ENCODE measurements at places on chromosomes 13 and 19. TPM values are rescaled to one million over a fixed set of nuclear protein-coding genes. Genes with fewer than 3 reads are reported as not detected.

- H3K4me1 ChIP-seq = peaks cover 5% of the 10 kb centered on the region
- H3K27ac ChIP-seq = no peak overlapping the region
- H3K27me3 ChIP-seq = no peaks in the 10 kb centered on the region
- H3K36me3 ChIP-seq = peaks cover 5% of the 10 kb centered on the region
- H3K4me3 ChIP-seq = no peak overlapping the region
Observed at GRCh38 chr19:45539459-45539858, 32.2 kb downstream of the VASP start.

GRCh38 chr13:23979361-23980159 is 82.3 kb upstream of the C1QTNF9B start:
- peaks cover 13% of the 10 kb centered on the region for H3K4me1 ChIP-seq
- no peaks in the 10 kb centered on the region for H3K36me3 ChIP-seq
- peak; percentile 44 for DNase-seq
- peak overlapping the region; percentile 31 for H3K27ac ChIP-seq

DNA sequence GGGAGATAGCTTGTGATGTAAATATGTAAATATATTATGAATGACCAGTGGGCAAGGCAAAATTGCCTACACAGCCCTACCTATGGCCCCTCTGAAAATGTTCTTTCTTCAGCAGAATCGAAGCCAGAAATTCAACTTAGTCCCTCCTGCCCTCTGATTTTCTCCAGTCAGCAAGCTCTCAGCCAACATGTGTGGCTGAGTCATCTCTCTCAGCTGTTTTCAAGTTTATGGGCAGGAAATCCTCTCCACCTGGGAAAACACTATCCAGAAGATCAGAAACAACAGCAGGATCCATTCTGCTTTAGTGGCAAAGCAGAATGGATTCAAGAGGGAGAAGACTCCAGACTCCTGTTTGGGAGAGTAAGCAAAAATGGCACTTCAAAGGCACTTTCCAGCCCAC is 8.9 kb upstream of the ZNF527 start:
- DNase-seq = no peak
- H3K4me3 ChIP-seq = no peak overlapping the region
- H3K36me3 ChIP-seq = peaks cover 87% of the 10 kb centered on the region

GRCh38 chr19:4052114-4052992 is 14.3 kb downstream of the ZBTB7A start:
- H3K27ac ChIP-seq = peak overlapping the region; percentile 52
- no peak for DNase-seq
- H3K4me1 ChIP-seq = peaks cover 21% of the 10 kb centered on the region

GRCh38 chr19:13260883-13261653 is 110.9 kb downstream of the IER2 start:
- H3K36me3 ChIP-seq = peaks cover 6% of the 10 kb centered on the region
- peak overlapping the region; percentile 88 for H3K27ac ChIP-seq
- peak overlapping the region; percentile 42 for H3K4me3 ChIP-seq
- H3K4me1 ChIP-seq = peaks cover 16% of the 10 kb centered on the region
- DNase-seq = peak; percentile 46
- peaks cover 30% of the 10 kb centered on the region for H3K27me3 ChIP-seq

DNA sequence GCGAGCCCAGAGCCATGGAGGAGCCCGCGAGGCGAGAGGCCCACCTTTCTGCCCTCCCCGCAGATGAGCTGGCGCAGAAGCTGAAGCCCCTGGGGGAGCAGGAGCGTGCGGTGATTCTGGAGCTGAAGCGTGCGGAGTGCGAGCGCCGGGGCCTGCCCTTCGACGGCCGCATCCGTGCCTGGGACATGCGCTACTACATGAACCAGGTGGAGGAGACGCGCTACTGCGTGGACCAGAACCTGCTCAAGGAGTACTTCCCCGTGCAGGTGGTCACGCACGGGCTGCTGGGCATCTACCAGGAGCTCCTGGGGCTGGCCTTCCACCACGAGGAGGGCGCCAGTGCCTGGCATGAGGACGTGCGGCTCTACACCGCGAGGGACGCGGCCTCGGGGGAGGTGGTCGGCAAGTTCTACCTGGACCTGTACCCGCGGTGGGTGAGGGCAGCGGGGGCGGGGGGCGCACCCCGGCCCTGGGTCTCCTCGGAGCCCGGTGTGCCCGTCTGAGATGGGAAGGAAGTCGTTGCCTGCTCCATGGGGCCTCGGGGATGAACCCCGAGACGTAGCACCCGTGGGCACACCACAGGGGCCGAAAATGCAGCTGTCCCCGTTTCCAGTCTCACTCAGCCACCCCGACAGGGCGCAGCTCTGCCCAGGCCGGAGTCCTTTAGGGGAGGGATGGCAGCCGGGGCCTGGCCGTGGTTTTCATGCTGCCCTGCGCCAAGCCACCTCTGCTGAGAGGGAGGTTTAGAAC is 12.1 kb upstream of the ZNF554 start:
- no peak for DNase-seq
- peaks cover 18% of the 10 kb centered on the region for H3K36me3 ChIP-seq
- peaks cover 2% of the 10 kb centered on the region for H3K4me1 ChIP-seq
- H3K27me3 ChIP-seq = no peaks in the 10 kb centered on the region

DNA sequence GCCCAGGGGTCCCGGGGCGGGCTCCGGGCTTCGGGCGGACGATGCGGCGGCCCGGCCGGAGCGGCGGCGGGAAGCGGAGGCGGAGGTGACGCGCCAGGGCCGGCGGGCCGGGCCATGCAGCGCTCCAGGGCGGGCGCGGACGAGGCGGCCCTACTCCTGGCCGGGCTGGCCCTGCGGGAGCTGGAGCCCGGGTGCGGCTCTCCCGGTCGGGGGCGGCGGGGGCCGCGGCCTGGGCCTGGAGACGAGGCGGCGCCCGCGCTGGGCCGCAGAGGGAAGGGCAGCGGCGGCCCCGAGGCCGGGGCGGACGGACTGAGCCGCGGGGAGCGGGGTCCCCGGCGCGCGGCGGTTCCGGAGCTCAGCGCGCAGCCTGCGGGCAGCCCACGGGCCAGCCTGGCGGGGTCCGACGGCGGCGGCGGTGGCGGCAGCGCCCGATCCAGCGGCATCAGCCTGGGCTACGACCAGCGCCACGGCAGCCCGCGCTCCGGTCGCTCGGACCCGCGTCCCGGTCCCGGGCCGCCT is 362 bp downstream of the WTIP start:
- no peaks in the 10 kb centered on the region for H3K36me3 ChIP-seq
- peaks cover 62% of the 10 kb centered on the region for H3K27me3 ChIP-seq
- H3K4me1 ChIP-seq = no peaks in the 10 kb centered on the region
- H3K27ac ChIP-seq = no peak overlapping the region
- no peak for DNase-seq

- no peak overlapping the region for H3K4me3 ChIP-seq
- no peaks in the 10 kb centered on the region for H3K4me1 ChIP-seq
- no peaks in the 10 kb centered on the region for H3K36me3 ChIP-seq
- no peaks in the 10 kb centered on the region for H3K27me3 ChIP-seq
- DNase-seq = no peak
Observed at GRCh38 chr13:71350886-71351285, 516.1 kb downstream of the DACH1 start.

The LGALS14 gene
- 0.70 TPM for total RNA-seq

The SLITRK6 gene
- total RNA-seq = not detected

Data from activated naive CD8-positive, alpha-beta T cell treated with anti-CD3 and anti-CD28 coated beads for 36 hours (primary cell).